ENCODE measurements at places on chromosomes 1 and 21.

- DNase-seq = no peak
These were observed 24.7 kb downstream of the SCYL3 start for GRCh38 chr1:169868978-169869377.

- DNase-seq = peak; percentile 26
These were observed 151.2 kb downstream of the DMRTA2 start for GRCh38 chr1:50271968-50272578.

DNA sequence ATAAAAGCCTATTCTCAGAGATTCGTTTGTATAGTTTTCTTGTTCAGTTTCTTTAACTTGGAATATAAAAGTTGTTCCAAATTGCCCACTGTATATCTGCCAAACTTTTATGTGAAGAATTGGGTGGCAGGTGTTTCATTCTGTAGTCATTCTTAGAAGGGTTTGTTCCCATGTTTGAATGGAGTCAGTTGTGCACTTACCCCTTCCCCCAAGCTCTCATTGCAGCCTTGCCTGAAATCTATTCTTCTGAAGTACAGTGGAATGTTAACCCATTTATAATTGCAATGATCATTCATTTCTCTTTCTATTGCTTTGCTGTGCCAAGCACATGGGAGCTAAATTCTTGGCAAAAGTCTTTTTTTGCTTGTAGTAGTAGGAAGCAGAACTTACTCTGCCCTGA, 375.3 kb upstream of the C1orf87 start:
- DNase-seq = no peak

- no peak for DNase-seq
These were observed 28.0 kb upstream of the PLEKHG5 start for GRCh38 chr1:6519491-6519934.

GRCh38 chr1:160952129-160952510, 2.5 kb downstream of the ITLN2 start:
- DNase-seq = no peak

GRCh38 chr1:203419558-203419957, 56.0 kb upstream of the PRELP start:
- no peak for DNase-seq

GRCh38 chr1:110205156-110205555, 5.0 kb upstream of the KCNC4 start:
- no peak for DNase-seq

DNA sequence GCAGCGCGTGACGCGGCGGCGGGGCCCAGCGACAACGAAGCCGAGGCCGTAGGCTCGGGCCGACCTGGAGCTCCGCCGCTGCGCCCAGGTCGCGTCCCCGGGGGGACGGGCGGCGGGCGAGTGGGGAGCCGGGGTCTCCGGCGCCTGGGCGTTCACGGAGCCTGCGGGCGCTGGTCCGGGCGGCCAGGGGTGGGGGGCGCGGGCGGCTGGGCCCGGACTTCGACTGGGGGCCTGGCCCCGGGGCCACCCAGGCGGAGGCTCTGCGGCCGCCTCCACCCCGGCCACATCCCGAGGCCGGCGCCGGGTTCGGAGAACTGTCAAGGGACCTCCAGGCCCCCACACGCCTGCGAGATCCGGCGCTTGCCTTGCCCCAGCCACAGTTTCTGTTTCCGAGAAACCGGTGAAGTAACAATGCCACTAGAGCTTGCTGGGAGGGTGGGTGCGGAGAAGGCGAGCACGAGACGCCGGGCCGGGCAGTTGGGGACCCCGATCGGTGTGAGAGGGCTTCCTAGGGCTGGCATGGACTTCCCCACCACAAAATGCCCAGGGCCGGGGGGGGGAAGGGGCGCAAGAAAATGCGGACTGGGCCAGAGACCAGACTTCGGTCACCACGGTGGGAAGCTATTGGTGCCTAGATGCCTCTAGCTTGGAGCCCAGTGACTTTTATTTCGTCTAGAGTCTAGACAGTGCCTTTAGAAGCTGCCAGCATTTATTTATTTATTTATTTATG, 501 bp downstream of the FBXO6 start:
- DNase-seq = peak; percentile 47

GRCh38 chr1:24912376-24913273, 17.5 kb downstream of the RUNX3 start:
- DNase-seq = peak; percentile 2

- DNase-seq = no peak
These were observed 3.8 kb upstream of the ATP6V1G3 start for GRCh38 chr1:198544265-198544664.

GRCh38 chr21:32132881-32133280, 146.0 kb downstream of the MIS18A start:
- no peak for DNase-seq

GRCh38 chr1:246784621-246785493, 60.6 kb downstream of the SCCPDH start:
- DNase-seq = no peak

DNA sequence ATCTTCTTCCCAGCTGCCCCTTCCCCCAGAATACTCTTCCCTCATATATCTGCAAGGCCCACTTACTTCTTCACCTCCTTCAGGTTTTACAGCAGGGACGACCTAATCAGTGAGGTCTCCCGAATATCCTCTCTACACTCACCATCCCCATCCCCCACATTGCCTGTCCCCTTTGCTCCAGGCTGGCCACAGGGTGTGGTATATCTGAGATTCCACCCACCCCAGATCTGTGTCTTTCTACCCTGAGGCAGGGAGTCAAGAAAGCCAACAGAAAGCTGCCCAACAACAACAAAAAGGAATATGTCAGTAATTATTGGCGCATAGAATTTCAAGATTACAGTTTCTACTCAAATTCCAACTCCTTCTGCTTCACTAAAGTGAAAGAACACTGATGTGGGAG, 30.0 kb upstream of the OPRD1 start:
- DNase-seq = no peak

GRCh38 chr21:44492567-44493385, 37.5 kb downstream of the LRRC3 start:
- no peak for DNase-seq

DNA sequence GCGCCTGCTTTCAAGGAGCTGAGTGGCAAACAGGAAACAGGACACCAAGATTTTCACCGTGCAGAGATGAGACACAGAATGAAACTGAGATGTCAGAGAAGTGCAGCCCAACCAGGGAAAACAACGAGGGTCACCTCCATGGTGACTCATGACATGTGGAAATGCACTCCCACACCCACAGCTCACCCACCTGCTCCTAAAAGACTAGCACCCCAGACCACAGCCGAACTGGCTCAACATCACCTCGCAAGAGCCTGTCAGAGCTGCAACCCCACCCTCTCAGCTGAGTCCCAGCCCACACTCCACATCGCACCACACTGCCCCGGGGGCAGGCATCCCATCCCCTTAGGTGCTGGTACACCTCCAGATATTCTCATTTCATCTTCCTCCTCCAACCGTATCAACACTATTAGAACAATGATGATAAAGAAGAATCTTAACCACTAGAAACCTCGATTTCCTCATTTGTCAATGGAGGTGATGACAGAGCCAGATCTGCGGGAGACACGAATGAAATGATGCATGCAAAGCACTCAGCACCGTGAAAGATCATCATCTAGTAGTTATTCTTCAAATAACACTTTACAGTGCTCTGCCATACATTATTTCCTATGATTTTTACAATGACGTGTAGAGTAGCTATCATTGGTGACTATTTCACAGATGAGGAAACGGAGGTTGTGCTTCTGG, 103.2 kb downstream of the DMRTB1 start:
- no peak for DNase-seq

- DNase-seq = no peak
These were observed 115.9 kb downstream of the HIVEP3 start for GRCh38 chr1:41802532-41803501.

DNA sequence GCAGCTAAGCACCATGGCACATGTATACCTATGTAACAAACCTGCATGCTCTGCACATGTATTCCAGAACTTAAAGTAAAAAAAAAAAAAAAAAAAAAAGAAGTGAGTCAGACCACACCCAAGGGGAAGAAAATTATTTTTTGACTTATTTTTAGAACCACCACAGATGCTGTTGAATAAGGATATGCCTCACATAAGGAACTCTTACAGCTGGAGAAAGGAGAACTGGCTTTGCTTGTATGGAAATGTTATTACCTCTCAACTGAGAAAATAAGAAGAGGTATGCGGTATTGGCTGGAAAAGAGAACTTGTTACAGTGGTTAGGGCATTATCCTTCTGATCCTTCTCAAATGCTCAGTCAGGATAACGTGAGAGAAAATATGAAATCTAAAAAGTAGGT, 27.5 kb upstream of the FCER1A start:
- no peak for DNase-seq
